ENCODE measurements at places on chromosomes 6 and 20. TPM values are rescaled to one million over a fixed set of nuclear protein-coding genes. Genes with fewer than 3 reads are reported as not detected.

Gene MEP1A
- polyA plus RNA-seq, result not detected

DNA sequence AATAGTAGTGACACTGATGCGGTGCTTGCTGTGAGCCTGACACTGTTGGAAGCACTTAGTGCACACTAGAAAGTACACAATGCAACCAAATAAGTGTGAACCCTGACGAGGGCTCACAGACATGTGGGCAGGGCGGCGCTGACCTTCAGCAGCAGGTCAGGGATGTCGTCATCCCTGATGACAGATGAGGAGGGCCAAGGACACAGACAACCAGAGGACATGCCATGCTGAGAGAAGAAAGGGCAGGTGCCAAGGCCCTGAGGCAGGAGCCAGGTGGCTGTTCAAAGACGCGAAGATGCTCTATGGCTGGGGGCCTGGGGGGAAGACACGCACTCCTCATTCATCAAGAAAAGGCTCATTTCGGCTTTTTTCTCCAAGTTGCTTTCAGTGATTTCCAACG, 176.4 kb upstream of the CST7 start:
- no peak overlapping the region for H3K4me3 ChIP-seq
- no peak overlapping the region for H3K27ac ChIP-seq
- no peak for DNase-seq
- H3K36me3 ChIP-seq, result no peaks in the 10 kb centered on the region
- no peaks in the 10 kb centered on the region for H3K4me1 ChIP-seq
- H3K27me3 ChIP-seq, result no peaks in the 10 kb centered on the region

Gene PDYN
- polyA plus RNA-seq, result not detected

- H3K27ac ChIP-seq, result no peak overlapping the region
- H3K4me1 ChIP-seq, result no peaks in the 10 kb centered on the region
- H3K27me3 ChIP-seq, result no peaks in the 10 kb centered on the region
- no peaks in the 10 kb centered on the region for H3K36me3 ChIP-seq
- H3K4me3 ChIP-seq, result no peak overlapping the region
- no peak for DNase-seq
Measured at GRCh38 chr6:45946352-45946751, 69.3 kb downstream of the CLIC5 start.

Gene SMPDL3A
- 7.0 TPM for polyA plus RNA-seq

DNA sequence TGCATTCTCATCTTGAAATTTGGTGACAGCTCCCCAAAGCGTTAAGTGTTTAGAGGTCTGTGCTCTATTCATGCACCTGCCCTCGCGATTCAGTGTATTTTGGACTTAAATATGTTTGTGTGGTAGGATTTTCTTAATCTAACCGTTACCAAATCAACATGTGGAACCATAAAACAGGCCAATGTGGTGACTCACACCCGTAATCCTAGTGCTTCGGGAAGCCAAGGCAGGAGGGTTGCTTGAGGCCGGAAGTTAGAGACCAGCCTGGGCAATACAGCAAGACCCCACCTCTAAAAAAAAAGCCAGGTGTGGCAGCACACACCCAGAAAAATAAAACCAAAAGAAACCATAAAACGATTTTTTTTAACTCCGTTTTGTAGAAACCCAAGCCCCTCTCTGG, 31.5 kb downstream of the PYGB start:
- no peaks in the 10 kb centered on the region for H3K27me3 ChIP-seq
- peaks cover 62% of the 10 kb centered on the region for H3K36me3 ChIP-seq
- no peaks in the 10 kb centered on the region for H3K4me1 ChIP-seq
- H3K27ac ChIP-seq, result no peak overlapping the region

GRCh38 chr6:112155886-112156285, 68.5 kb downstream of the FAM229B start:
- H3K4me1 ChIP-seq, result peaks cover 44% of the 10 kb centered on the region
- peak; percentile 85 for DNase-seq
- peaks cover 20% of the 10 kb centered on the region for H3K36me3 ChIP-seq
- peak overlapping the region; percentile 72 for H3K27ac ChIP-seq

DNA sequence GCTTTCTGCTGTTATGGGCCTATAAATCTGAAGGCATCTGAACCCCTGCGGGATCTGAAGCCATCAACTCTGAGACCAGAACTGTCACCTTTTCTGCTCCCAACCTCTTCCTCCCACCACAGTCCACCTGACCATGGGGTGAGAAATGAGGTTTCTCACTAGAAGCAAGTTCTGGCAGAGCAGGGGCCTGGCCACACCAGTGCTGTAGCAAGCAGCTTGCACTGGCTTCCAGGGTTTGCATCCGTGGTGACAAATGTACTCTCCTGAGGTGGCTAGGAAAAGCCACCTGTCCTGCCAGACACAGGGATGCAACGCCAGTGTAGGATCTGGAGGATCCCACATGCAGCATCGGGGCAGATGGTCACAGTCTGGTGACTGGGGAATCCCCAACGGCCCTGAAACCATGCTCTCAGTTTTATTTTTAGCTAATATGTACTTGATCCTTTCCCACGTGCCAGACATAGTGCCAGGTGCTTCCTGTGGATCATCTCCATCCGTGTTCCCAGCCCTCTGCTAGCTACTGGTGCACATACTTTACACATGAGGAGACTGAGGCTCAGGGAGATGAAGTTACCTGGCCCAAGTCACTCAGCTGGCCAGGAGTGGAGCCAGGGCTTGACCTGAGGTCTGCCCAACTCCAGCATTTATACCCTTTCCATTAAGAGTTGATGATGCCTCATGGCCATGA, 122.1 kb upstream of the SPACA1 start:
- no peaks in the 10 kb centered on the region for H3K36me3 ChIP-seq
- no peak overlapping the region for H3K27ac ChIP-seq
- no peak for DNase-seq
- no peak overlapping the region for H3K4me3 ChIP-seq
- H3K27me3 ChIP-seq, result no peaks in the 10 kb centered on the region

DNA sequence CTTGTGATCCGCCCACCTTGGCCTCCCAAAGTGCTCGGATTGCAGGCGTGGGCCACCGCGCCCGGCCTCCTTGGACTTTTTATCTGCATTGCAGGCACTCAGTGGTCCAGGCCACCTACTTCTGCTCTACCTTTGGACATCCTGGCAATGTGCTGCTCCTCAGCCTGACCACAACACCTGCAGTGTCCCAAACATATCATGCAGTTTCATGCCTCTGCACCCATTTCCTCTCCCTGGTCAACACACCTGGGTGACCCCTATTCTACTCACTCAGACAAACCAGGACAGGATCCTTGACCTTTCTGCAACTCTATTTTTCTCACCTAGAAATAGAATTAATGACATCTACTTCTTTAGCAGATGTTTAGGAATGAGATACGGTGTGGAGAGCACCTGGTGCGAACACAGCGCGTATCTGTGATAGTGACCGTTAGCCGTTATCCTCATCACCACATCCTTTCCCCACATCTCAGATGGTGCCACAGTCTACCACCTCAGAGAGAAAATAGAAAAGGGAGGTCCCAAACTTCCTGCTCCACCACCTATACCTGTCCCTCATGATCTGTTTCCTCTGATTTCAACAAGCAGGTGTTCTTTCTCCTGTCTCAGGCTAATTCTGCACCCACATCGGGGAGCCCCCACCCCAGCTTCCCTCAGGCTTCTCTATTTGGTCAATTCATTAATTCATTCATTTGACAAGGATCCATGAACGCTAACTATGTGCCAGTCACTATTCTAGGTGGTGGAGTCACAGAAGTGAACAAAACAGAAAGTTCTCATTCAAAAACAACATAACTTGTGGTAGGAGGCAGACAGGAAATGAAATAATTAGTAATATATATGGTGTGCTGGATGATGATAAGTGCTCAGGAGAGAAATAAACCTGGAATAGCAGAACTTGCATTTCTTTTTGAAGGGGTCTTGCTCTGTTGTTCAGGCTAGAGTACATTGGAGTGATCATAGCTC, 4.3 kb upstream of the BTN3A2 start:
- no peak for DNase-seq
- no peaks in the 10 kb centered on the region for H3K27me3 ChIP-seq
- peaks cover 9% of the 10 kb centered on the region for H3K4me1 ChIP-seq
- no peaks in the 10 kb centered on the region for H3K36me3 ChIP-seq
- no peak overlapping the region for H3K4me3 ChIP-seq

- peaks cover 11% of the 10 kb centered on the region for H3K36me3 ChIP-seq
- no peaks in the 10 kb centered on the region for H3K27me3 ChIP-seq
- no peak overlapping the region for H3K27ac ChIP-seq
- DNase-seq, result no peak
- no peak overlapping the region for H3K4me3 ChIP-seq
- H3K4me1 ChIP-seq, result peaks cover 19% of the 10 kb centered on the region
Measured at GRCh38 chr20:36493801-36494114, 47.6 kb upstream of the MYL9 start.

DNA sequence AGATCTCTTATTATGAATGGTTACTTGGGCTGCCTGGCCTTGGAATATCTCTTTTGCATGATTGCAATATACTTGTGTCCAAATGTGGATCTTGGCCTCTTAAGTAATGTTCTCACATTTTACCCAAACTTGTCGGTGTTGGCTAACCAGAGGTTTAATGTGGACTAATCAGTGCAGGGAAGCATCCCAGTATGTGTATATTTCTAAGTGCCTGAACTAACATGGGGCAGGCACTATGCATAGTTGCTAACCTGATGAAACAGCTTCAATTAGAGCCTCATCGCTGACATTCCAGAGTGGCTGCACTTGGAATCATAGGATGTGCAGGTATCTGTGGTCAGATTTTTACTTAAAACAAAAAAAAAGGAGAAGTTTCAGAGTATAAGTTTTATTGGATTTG, 160.0 kb downstream of the PDE7B start:
- H3K4me3 ChIP-seq, result no peak overlapping the region
- DNase-seq, result no peak
- H3K4me1 ChIP-seq, result peaks cover 11% of the 10 kb centered on the region
- H3K27ac ChIP-seq, result no peak overlapping the region
- H3K36me3 ChIP-seq, result no peaks in the 10 kb centered on the region

DNA sequence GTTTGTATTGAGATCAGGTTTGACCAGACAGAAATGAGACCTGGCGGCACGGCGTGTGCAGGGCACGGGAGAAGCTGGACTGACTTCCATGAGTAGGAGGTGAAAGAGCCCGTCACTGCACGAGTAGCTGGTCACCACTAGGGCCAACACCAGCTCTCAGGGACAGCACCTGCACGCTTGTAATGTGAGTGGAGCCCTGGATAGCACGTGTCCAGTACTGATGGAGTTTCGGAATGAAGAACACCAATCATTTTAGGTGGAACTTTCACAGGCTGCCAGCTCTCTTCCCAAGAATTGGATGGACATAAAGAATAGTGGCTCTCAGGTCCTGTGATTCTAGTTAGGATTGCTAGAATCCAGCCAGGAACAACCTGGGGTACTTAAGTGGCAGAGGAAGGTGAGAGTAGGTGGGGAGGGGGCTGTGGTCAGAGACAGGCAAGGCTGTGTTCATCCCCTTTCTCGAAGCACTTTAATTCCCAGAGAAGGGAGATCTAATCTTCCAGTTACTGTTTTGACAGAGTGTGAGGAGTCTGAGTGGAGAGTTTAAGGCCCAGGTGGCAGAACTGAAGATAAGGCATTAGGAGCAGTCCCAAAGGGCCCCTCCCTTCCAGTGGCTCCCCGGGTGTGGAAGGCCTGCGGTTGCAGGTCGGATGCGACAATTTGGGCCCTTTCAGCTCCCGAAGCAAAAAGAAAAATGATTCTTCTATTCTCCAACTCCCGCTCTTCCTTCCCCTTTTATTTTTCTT, 314.8 kb downstream of the QKI start:
- no peaks in the 10 kb centered on the region for H3K27me3 ChIP-seq
- no peak overlapping the region for H3K27ac ChIP-seq
- H3K36me3 ChIP-seq, result no peaks in the 10 kb centered on the region
- H3K4me3 ChIP-seq, result no peak overlapping the region

- H3K4me1 ChIP-seq, result no peaks in the 10 kb centered on the region
- no peaks in the 10 kb centered on the region for H3K27me3 ChIP-seq
- H3K4me3 ChIP-seq, result no peak overlapping the region
- no peaks in the 10 kb centered on the region for H3K36me3 ChIP-seq
- H3K27ac ChIP-seq, result no peak overlapping the region
Measured at GRCh38 chr20:37319151-37319671, 26.7 kb upstream of the SRC start.

GRCh38 chr20:5657190-5657875, 92.9 kb upstream of the SHLD1 start:
- peak; percentile 91 for DNase-seq
- peak overlapping the region; percentile 75 for H3K27ac ChIP-seq
- no peaks in the 10 kb centered on the region for H3K36me3 ChIP-seq
- H3K4me3 ChIP-seq, result no peak overlapping the region

Gene CEP162
- polyA plus RNA-seq, result 0.56 TPM

DNA sequence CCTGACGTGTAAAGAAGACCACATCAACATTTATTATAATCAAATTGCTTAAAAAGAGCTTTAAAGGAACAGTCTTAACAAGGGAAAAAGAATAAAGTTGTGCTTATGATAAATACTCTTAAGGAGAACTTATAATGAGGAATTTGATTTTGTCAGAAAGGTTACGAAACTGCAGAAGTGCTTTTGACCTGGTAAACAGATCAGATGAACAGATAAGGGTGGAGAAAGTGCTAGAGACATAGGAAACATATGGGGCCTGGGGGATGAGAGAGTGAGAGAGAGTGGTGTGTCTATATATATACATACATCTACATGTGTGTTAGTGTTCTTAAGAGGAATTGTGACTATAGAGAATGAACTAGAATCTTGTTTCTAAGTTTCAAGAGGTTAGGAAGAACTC, 186.2 kb upstream of the GJE1 start:
- no peak for DNase-seq
- no peak overlapping the region for H3K4me3 ChIP-seq
- H3K36me3 ChIP-seq, result no peaks in the 10 kb centered on the region

Gene SS18L1
- polyA plus RNA-seq, result 21.0 TPM

DNA sequence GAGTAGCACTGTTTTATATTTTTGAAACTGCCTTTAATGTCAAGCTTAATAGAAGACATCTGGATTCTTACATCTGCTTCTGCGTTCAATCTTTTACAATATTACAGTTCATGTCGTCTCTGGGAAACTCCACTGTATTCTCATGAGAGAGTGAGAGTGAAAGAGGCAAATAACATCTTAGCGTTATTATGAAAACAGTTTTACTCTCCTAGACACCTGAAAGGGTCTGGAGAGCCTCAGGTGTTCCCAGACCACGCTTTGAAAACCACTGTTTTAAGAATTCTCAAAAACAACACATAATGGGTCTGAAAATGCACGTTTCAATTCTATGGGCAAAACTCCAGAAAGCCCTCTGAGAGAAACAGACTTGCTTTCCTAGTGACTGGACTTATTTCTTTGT, 63.3 kb downstream of the ARHGAP18 start:
- no peaks in the 10 kb centered on the region for H3K27me3 ChIP-seq
- no peak for DNase-seq
- H3K4me1 ChIP-seq, result peaks cover 81% of the 10 kb centered on the region

All from endothelial cell of umbilical vein (primary cell).